ENCODE measurements at places on chromosomes 2 and 18.

DNA sequence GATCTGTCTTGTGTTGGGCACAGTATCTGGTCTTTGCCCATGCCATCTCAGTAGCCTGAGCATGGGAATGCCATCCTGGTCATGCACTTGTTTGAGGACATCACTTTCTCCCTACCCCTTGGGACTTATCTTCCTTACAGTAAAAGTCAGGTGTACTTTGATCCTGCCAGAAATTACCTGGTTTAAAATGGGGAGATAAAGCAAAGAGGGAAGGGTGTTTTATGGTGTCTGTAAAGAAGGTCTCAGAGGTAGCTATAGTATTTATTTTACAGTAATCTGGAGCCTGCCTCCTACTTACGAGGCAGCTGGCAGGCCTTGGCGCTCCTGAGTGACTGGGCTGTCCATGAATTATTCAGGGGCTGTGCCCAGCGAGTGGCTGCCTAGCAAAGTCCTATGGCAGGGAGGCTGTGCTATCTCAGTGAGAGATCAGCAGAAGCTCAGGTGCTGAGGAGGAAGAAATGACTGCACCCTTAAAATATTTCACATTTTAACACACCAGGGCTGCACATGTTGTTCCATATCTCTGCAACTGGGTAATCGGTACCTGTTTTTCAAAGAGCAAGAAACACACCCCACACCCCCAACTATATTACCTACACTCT, 93.9 kb downstream of the SPTBN1 start:
- no peak for DNase-seq

DNA sequence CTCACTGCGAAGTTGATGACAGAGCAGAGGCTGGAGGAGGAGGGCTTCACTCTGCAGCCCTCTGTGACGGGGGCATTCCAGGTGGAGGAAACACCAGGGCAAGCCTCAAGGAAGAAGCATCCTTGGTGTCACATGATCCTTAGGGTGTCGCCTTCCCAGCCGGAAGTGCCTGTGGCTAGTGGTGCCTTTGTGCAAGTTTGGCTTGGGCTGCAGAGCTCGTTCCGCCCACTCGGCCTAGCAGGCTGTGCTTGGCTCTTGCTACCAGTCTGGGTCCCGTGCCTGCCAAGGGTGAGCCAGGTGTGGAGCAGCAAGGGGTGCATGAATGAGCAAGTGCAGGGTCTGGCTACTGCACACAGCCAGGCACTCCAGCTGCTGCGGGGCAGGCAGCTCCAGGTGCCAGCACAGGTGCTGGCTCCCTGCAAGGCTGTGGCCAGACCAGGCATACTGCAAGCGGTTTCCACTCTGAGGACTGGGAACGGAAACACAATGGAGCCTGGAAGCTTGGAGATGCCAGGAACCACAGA, 325.3 kb upstream of the SMIM21 start:
- no peak for DNase-seq

- DNase-seq, result no peak
Measured at GRCh38 chr2:36192983-36193382, 162.6 kb upstream of the CRIM1 start.

DNA sequence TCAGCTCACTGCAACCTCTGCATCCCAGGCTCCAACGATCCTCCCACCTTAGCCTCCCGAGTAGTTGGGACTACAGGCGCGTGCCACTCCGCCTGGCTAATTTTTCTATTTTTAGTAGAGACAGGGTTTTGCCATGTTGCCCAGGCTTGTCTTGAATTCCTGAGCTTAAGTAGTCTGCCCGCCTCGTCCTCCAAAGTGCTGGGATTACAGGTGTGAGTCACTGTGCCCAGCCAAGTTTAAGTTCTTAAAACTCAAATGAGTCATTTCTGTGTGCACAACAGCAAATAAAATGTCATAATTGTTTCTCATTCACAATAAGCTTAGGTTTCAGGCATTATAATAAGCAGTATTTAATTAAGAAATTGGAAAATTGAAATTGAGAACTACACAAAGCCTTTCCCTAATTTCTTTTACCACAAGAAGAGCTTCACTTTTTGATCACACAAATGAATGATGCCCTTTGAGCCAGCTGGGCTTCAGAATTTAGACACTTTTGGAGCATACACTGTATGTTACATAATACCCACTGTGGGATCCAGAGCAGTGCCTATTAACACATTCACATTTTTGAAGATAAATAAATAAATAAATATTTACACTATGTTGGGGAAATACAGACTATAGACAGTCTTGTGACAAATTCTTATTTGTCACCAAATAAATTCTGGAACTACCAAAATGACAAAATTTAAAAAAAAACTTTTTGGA, 8.6 kb upstream of the ME2 start:
- DNase-seq, result no peak

DNA sequence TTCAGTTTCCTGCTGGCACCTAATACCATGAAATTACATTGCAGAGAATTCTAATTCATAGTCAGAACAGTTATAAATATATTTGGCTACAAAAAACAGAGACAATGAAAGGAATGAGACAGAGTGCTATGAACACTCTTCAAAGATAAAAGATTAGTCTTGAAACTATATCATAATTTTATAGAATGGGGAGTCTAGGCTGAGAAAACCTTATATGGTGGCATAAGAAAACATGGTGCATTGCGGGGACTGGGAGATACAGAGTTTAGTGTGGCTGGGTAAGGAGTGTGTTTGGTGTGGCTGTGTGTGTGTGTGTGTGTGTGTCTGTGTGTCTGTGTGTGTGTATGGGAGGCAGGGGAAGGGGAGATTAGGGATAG, 64.5 kb upstream of the CTLA4 start:
- DNase-seq, result no peak

- DNase-seq, result no peak
Measured at GRCh38 chr2:236158969-236159777, 9.0 kb downstream of the GBX2 start.

DNA sequence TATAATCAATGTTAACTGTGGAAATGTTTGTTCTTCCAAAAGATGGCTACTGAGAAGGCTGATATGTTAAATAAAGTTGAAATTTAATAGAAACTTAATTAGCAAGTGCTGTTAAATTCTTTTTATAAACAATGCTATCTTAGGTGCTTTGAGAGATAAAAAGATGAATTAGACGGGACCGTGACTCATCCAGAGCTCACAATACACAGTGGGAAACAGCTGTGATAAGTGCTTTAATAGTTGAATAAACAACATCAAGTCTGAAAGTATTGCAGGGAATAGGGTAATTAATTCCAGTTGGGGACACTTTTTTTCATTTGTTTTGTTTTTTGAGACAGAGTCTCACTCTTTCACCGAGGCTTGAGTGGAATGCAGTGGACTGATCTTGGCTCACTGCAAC, 85.5 kb upstream of the DTNA start:
- DNase-seq, result no peak

DNA sequence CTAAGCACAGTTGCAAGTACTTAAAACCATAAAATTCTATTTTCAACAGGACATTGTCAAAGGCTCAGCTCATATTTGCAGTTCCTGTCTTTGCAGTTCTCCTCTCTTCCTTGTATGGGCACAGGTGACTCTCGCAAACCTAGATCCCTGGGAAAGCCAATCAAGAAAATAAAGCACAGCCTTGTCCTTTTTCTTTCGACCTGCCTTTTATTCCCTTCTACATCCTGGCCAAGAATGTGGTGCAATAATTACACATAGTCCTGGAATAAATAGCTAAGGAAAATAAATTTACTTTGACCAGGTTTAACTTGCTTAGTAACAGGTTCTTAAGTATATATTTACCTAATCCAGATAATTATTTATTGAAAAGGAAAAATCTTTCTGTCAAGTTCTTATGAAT, 20.2 kb downstream of the ATG16L1 start:
- DNase-seq, result no peak

GRCh38 chr18:73296686-73297085, 428.9 kb upstream of the NETO1 start:
- no peak for DNase-seq

- DNase-seq, result no peak
Measured at GRCh38 chr18:34548120-34548972, 161.8 kb upstream of the DTNA start.

GRCh38 chr2:127194447-127194846, 25.7 kb downstream of the CYP27C1 start:
- DNase-seq, result no peak

DNA sequence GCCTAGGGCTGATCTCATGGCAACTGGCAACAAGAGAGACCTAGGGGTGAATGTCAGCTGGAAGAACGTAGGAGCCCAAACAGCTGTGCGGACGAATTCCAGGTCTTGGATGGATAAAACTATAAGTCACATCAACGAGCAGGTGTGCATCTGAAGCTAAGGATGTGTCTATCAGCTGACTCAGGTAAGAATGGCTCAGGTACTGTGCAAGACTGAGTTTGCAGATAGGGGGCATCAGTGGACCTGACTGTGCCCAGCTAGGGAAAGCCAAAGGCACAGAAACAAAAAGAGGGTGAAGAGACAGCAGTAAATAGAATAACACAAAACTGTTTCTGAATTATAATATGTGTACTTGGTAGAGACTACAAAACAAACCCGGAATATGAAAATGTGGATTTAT, 357.3 kb downstream of the ZEB2 start:
- DNase-seq, result peak; percentile 2

- DNase-seq, result no peak
Measured at GRCh38 chr18:21242141-21242779, at the start of gene GREB1L. Gene GREB1L, plus strand, starts transcription at chr18:21242232. Its CDS starts 141,287 bp downstream, at chr18:21383519.

- no peak for DNase-seq
Measured at GRCh38 chr2:201579536-201579935, 63.8 kb downstream of the TMEM237 start.

All from NCI-H2029 (cell line).